Activated CD4-positive, alpha-beta T cell treated with anti-CD3 and anti-CD28 coated beads for 24 hours (primary cell): ENCODE measurements at places on chromosomes 2 and 18.

DNA sequence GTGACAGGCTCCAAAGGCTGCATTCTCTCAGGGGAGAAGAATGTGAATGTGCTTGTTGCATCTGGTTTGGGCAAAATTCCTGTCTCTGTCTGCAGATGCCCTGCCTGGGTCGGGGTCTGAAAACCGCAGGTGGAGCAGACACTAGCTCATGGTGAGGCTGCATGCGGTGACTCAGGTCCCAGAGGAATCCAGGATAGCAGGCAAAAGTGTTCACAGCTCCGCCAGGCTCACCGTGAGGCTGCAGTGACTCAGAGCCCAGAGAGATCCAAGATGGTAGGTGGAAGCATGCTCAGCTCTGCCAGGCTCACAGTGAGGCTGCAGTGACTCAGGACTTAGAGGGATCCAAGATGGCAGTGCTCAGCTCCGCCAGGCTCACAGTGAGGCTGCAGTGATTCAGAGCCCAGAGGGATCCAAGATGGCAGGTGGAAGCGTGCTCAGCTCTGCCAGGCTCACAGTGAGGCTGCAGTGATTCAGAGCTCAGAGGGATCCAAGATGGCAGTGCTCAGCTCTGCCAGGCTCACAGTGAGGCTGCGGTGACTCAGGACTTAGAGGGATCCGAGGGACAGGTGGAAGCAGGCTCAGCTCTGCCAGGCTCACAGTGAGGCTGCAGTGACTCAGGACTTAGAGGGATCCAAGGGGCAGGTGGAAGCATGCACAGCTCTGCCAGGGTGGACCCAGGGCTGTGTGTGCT lies 200.5 kb downstream of the ACKR3 start:
- no peak for DNase-seq

DNA sequence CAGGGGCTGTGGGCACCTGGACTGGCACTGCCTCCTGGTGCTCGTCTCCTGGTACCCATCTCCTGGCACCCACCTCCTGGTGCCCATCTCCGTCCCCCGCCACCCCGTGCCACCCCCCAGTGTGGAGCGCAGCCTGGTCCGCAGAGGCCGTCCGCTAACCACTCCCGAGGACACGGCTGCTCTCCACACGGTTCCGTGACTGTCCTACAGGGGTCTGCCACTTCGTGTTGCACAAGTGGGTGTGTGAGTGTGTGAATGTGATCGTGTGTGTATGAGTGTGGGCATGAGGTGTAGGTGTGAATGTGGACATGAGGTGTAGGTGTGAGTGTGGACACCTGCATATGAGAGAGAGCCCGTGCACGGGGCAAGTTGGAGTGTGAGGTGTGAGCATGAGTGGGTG lies 119.4 kb upstream of the HS6ST1 start:
- DNase-seq, result no peak

DNA sequence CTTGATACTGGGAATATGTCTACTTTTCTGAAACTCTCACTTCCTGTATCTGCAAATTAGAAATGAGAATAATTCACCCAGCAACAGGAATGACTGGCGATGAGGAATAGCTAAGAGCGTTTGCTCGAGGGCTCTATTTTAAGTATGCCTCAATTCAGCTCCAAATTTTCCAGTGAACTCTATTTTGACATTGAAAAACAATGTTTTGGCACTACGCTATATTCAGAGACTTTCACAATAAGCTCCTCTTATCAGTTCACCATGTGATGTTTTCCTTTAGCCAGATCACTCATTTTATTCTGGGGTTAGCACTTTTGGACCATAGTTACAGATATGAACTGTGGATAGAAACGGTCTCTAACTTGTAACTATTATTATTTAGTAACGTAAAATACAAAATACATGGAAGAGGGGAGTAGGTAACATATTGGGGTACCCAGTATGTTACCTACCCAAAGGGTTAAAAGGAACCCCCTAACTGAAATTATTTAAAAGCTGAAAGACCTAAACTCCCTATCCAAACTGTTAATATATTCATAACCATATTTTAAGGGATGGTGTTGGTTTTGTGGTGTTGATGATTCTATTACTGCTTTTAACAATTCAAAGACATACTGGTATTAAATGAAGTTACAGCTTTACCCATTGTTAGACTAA lies 28.1 kb downstream of the SLC40A1 start:
- no peak for DNase-seq

DNA sequence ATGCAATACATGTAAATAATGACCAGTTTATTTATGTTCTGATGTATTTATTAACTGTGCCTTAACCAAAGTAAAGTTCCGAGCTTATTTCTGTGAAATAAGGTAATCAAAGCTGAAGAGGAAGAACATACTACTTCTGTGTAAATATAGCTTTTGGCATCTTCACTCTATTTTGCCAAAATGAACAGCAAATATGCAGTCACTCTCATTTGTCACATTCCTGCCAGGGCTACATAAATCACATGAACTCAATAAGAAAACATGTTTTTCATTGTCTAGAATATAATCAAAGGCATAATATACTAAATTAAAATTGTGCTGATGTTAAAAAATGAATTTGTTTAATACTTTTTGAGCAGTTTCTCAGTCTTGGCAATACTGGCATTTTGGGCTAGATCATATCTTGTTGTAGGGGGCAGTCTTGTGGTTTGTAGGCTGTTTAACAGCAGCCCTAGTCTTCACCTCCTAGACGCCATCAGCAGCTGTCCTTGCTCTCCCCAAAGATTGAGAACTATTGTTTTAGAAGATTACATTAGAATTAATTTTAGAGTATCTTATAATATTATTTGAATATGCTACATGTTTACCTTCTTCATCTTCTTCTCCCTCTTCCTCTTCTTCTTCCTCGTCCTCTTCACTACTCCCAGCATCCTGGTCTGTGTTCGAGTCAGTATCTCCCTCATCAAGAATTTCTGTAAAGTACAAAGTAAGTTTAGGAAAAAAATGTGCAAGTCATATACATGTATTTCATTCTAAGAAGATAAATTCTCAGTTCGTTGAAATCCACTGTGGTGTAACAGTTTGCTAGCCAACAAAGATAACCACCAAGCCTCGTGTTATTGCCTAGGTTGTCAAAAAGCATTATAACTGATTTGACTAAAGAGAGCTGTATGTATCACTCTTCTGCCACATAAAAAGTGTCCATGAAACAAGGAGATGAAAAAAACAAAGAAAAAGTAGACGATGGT lies 41.5 kb downstream of the CWC22 start:
- no peak for DNase-seq

DNA sequence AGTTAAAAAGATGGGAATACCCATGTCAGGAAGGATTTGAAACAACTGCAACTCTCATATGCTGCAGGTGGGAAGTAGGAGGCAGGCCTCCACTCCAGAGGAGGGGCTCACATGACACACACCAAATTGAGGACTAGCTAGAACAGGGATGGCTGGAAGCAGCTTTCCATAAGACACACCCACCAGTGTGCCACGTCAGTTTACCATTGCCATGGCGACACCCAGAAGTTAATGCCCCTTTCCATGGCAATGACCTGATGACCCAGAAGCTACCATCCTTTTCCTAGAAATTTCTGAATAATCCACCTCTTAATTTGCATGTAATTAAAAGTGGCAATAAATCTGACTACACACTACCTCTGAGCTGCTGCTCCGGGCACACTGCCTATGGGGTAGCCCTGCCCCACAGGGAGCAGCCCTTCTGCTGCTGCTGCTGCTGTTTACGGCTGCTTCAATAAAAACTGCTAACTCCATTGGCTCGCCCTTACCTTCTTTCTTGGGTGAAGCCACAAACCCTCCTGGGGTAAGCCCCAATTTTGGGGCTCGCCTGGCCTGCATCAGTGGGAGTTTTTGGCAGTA lies 89.4 kb downstream of the RRM2 start:
- DNase-seq, result no peak

DNA sequence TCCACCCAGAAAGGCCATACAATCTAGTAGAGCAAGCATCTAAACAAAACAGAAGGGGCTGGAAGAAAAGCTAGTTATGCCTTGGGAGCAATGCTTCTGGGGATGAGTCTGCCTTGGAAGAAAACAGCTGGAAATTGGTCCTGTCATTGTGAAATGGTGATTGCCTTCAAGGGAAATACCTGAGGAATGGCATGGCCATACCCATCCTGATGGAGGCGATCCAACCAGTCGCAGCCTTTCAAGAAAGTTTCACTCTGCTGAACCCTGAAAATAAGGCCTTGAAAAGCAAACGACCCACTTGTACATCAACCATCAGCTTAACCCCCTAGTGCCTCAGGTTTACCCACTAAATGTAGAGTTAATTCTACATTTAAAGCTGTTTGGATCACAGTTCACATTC lies 72.6 kb upstream of the PID1 start:
- no peak for DNase-seq

DNA sequence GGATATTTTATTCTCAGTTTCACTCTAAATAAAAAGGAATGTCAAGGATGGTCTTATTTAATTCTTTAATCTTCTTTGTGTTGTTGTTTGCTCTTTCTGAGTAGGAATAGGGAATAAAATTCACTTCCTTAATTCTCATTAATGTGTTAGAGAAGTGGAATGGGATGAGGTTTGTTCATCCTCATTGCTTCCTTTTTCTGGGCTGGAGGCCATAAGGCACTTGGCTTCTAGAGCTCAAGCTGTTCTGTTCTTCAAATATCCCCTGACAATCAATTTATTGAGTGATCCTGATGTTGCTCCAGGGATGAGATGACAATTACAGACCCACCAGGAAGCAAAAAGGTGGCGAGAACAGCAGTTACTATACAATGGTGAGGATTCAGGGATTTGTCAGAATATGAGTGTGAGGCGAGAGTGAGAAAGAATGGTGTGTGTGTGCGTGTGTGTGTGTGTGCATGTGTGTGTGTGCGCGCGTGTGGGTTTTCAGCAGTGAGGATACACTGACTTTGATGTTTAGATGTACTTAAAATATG lies 557.6 kb upstream of the FANCL start:
- no peak for DNase-seq

- no peak for DNase-seq
Observed at GRCh38 chr2:231396058-231396821, 730 bp downstream of the B3GNT7 start.

DNA sequence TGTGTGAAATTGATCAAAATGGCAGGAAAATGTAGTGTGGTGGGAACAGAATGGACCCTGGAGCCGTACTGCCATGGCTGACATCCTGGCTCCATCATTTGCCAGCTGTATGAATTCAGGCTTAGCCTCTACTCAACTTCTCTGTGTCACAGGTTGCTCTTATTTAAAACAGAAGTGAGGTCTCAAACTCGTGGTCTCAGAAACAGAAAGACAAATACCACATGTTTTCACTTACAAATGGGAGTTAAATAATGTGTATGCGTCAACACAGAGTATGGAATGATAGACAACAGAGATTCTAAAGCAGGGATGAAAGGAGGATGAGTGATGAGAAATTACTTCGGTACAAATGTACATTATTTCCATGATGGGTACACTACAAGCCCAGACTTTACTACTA lies 227.4 kb downstream of the DCC start:
- no peak for DNase-seq

DNA sequence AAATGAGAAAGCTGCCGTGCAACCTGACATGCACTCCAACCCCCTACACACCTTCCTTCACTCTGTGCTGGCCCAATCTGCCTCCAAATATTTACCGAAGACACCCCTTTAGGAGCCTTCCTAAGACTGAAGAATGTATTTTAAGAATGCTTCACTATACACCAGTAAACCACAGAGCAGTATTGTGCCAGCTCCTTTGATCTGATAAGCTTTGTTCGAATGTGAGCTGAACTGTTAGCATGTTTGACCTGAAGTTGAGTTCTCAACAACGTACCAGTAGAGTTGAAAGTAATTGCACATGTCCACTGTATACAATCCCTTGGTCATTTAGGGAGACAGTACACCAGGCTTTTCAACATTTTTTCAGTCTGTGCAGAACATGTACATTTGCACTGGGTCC lies 259.2 kb downstream of the TGIF1 start:
- DNase-seq, result no peak

- no peak for DNase-seq
Observed at GRCh38 chr18:11021477-11021876, 127.9 kb downstream of the PIEZO2 start.

- no peak for DNase-seq
Observed at GRCh38 chr18:22084547-22084946, 84.8 kb upstream of the GATA6 start.

DNA sequence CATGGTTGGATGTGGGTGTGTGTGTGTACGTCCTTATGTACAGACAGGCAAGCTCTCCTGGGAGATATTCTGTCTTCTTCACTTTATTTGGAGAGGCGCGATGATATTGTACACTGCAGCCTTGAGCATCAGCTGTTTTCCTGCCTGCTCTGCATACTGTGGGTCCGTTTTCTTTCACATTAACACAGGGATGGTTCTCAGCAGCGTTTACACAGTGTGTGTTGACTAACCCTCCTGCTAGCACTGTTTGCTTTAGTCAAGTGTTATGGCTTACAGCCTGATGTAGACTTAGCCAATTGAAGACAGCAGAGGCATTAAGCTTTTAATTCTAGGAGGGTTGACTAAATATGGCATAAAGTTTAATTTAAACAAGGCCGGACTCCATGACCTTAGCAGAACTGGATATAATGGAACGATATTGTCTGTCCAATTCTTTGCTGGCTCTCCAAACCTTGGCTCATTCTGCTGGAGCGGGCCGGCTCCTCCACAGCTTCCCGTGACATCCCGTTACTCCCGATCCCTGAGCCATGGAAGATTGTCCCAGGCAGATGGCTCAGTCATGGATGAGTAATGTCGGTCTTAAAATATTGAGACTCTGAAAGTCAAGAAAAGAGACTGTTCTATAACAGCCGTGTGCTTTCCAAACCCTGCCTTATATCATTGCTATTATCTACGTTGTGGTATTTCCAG lies 134.7 kb downstream of the TPGS2 start:
- DNase-seq, result no peak

DNA sequence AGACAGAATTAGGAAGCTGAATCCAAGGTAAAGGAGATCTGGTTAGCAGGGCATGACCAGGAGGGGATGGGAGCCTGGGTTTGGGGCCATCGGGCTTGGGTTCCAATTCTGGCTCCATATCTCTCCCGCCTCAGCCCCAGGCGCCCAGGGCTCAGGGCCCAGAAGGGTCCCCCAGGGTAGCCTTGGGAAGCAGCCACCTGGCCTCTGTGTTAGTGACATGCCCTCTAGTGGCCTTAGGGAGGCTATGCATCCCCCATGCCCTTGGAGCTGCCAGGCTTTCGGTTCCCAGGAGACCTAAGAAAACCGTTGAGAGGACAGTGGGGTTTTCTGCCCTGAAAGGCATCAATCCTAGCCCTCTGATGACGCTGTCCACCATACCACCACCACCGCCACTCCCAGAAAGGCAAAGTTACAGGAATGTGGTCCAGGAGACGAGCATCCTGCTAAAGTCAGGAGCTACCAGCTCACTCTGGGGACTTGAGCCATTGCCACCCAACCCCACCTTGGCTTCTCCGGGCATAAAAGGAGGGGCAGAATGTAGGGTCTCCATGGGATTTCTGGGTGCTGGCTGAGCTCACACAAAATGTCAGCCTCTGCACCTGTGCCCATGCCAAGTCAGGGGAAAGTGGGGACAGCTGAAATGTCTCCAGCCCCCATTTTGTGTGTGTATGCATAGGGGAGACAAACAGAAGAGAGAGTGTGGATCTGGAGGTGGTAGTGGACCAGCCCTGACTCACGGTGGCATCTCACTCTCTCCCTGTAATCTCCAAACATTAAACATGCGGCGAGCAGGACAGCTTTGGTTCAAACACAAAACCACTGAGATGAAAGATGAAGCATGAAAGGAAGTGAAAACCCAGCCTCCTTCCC lies 56.5 kb downstream of the EMX1 start:
- no peak for DNase-seq
